ENCODE measurements at places on chromosomes 7 and 10.

- DNase-seq = no peak
Observed at GRCh38 chr7:128036226-128036940, 5.1 kb upstream of the LRRC4 start.

- no peak for DNase-seq
Observed at GRCh38 chr7:133985300-133985699, 141.8 kb upstream of the LRGUK start.

- no peak for DNase-seq
Observed at GRCh38 chr7:51455948-51456347, 139.3 kb upstream of the COBL start.

DNA sequence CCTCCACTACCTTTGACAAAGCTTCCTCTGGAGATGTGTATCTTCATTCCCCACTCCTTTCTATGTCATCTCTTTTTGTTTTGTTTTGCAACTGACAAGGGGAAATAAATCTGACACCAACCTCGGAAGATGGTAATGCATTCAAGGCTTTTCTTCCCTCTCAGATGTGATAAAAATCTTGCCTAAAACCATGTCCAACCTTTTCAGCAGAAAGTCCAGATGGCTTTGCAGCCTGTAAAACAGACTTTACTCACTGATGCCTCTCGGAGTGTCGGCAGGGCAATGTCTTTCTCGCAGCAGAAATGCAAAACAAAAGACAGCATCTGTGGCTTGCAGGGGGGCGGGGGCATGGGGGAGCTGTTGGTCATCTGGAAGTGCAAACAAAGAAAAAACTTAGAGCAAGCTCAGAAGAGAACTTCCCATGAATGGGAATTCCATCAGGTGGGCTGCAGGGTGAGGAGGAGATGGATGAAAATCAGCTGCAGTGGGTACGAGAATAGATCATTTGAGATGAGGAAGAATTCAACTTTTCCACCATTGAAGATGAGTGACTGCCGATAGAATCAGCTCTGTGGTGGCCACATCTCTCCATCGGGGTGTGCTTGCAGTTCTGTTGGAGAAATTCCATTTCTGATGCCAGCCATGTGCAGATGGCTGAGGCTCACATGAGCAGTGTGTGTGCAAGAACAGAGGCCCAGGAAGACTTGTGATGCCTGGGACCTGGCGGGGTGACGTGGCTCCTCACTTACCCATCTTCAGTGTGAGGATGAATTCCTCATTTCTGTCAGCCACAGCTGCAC lies 237.7 kb downstream of the WDR37 start:
- DNase-seq = no peak

DNA sequence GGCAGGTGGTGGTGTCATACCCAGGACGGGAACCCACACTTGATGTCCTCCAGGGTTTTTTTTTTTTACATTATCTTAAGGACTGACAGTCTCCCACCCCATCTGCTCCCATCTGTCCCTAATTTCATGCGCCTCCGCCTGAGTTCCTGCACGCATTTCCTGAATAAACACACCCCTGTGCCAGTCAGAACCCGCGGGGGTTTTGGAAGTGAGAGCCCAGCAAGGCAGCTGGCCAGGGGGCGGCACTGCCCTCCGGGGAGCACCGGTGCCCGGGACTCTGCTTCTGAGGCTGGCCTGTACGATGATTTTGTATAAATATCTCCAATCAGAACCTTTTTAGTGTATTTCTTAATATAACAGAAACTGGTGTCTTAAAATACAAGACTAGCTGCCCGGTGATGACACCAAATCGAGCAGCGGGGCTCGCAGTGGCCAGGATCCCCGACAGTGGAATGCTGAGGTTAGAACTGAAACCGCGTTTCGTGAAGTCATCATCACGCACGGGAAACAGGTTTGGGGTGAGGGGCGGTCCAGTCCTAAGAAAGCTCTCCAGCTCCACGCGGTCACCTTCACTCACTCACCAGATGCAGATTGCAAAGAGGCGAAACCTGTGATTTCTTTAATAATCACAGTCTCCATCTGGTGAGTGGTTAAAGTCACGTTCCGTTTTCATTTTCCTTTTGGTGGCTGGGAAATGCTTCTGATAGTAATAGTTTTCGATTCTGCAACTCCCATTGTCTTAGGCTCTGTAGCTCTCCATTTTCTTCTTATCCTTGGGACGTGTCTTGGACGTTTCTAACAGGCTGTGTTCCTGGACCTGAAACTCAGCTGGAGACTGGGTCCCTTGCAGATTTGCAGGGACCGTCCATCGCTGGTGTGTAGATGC lies 19.7 kb downstream of the BNIP3 start:
- no peak for DNase-seq

- no peak for DNase-seq
Observed at GRCh38 chr10:118405928-118406327, 63.8 kb upstream of the FAM204A start.

- DNase-seq = no peak
Observed at GRCh38 chr7:69735582-69735981, 137.3 kb downstream of the AUTS2 start.

DNA sequence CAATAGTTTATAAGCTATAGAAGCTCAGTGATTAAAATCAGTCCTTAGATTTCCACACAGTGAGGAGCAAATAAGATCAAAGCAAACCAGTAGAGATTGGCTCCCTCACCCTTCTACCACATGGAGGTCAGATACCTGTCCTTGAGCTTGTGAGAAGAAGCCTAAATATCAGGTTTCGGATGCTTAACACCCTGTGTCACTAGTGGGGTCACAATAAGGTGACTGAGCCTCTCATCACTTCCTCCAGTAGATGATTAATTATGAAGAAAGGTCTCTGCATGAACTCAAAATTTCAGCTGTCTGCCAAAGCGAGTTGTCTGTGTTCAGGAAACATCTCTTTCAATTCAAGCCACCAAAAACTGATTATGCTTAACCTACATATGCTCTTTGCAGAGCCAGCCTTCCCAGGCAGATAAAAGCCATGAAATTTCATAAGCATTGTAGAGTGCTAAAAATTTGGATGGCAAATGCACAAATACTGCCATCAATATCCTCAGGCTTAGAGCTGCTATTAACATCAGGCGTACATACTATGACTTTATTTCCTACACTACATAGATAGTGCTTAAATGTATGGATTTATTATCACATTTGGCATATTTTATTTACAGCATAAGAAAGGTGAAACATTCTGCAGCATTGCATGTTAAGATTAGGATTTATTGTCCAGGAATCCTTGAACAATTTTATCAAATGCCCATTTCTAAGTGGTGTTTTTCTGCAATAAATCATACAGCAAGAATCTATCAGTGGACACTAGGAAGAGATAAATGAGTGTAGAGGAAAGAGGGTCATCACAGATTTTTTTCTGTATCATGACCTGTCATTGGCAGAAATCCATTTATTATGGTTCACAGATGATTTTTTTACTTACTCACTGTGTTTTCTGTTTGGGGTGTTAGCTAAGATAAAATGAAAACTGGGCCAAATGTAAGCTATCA lies 285.1 kb upstream of the SP8 start:
- DNase-seq = no peak

- no peak for DNase-seq
Observed at GRCh38 chr10:34407324-34407805, 407.7 kb downstream of the PARD3 start.

- no peak for DNase-seq
Observed at GRCh38 chr7:128988372-128988771, 50.6 kb downstream of the IRF5 start.

- no peak for DNase-seq
Observed at GRCh38 chr10:123502983-123503382, 163.2 kb upstream of the GPR26 start.

DNA sequence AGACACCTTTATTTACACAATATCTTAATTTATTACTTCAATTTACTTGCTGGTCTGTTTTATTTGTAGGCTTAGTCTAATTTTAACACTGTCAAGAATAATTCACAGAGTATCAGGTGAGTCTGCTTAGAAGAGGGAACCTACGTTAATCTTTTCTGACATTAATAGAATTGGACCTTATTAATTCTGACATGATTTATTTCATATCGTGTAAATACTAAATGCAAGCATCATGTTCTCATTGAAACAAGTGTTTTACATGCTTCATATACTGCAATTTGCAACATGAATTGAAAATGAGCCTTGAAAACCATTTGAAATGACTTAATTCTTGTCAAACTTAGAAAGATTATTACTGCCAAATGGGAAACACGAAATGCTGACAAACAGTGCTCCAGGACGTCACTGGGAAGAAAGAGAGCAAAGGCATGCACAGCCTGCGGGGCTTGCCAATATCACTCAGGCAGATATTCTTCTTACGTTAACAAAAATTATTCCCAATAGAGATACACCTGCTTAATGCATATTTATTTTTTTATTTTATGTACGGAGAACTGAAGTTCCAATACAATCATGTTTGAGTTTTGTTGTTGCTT lies 282.0 kb upstream of the AKR1E2 start:
- no peak for DNase-seq

DNA sequence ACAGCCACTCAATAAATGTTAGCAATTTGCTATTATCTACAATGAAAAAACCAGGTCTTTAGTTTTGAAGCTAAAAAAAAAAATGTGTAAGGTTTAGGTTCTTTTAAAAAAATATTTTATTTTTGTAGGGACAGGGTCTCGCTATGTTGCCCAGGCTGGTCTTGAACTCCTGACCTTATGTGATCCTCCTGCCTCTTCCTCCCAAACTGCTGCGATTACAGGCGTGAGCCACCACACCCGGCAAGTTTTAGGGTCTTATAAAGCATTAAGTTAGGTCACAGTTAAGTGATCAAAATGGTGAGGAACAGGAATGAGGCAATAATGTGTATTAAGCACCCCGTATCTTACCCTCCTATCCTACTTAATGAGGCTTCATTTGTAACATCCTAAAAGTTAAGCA lies 774 bp downstream of the SEM1 start:
- DNase-seq = no peak

DNA sequence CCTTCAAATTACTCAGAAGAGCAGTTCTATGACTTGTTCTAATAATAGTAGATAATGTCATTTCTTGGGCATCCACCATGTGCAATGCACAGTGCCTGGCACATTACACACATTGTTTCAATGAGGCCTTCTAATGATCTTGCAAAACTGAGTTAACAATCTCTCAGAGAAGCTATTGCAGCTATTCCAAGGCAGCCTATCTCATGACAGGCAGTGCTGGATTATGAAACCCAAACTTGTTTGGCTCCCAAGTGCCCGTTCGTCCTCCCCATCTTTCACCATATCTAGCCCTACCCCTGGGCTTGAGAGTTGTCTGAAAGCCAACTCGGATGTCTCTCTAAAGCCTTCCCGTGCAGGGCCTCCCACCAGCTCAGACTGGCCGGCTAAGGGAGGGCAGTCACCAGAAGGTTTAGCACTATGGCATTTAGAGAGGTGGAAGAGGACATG lies 405.1 kb downstream of the PLXNA4 start:
- DNase-seq = no peak

DNA sequence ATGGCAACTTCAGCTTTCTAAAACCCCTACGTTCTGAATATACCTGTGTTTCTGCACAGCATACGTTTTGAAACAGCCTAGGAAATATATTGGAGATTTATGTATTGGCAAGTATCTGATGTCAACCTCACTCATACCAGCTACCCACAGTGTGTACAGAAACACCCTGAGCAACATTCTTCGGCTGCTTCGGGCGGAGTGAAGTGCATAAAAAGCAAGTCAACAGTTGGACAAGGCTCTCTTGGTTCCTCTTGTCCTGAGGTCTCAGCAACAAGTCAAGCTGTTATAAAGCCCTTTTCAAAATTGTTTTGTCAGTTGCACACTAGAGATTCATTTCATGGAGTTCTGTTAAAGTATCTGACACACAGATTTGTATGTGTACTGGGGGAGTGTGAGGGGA lies 40.0 kb upstream of the PAPSS2 start:
- DNase-seq = no peak

DNA sequence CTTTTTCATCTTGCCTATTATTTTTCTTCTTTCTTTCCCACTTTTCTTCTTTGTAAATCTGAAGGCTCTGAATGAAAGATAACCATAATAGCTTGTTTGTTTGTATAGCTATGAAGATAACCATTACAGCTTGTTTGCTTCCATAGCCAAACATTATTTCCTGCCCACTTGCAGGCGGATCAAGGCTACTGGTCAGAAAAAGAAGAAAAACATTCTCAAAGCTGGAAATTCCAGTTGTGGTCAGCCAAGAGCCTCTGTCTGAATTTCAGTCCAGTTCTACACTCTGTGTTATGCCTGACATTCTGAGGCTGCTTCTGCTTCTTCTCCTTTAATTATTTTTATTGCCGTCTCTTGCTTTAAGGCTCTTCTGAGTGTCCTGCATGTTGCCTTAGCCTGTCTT lies 48.9 kb downstream of the TMEM178B start:
- no peak for DNase-seq

GRCh38 chr7:115099906-115100305 lies 178.0 kb downstream of the MDFIC start:
- no peak for DNase-seq

DNA sequence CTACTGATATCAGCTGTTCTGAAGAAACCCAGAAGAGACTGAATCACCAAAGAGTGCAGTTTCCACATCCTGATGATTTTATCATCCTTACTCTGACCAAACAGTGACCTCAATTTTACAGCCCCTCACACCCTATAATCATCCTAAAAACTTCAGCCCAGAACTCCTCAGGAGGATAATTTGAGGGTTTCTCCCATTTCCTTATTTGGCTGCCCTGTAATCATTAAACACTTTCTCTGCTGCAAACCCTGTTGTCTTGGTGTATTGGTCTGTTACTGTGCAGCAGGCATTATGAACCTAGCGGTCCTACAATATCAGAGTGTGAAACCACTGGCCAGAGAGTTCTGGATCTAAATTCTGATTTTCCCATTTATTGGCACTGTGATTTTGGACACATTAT lies 141.7 kb downstream of the PCLO start:
- no peak for DNase-seq

DNA sequence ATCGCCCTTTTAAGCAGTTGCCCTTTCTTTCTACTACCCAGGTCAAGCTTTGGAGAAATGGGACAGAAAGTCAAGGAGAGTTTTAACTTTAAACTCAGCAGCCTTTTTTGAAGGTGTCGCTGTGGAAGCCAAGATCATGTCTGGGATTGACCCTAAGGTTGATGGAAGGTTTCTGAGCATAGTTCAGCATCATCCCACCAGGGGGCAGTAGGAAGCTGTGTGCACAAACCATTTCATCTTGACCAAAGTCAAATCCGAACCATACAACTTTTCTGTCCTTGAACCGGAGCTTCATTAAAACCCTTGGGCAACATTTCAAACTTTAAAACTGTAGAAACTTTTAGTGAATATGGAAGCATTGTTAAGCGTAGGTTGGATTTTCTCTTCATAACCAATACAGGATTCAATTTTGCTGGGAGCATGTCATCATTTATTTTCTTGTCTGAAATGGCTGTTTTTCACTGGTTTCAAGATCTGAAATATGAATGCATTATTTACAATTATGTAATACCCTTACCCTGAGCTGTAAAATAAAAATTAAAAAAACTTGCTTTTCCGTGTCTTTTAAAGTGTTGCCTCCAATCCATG lies 214.4 kb upstream of the KIAA1217 start:
- DNase-seq = no peak

DNA sequence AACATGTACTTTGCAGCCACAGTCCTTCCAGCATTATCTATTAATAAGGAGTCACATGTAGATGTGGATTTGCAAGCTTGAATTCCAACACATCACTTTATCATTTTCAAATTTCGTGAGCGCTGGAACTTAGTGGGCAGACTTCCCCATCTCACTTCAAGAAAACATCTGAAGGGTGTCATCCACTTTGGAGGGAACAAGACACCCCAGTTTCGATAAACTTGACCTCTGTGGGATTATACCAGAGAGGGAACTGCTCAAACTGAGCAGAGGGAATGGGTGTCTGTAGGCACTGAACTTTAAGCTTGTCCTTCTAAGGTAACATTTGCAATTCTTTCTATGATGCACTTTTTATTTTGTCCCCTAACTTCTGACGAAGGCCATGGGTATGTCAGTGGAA lies 27.5 kb downstream of the ADRB1 start:
- no peak for DNase-seq
